ENCODE measurements at places on chromosomes 13 and 19.

DNA sequence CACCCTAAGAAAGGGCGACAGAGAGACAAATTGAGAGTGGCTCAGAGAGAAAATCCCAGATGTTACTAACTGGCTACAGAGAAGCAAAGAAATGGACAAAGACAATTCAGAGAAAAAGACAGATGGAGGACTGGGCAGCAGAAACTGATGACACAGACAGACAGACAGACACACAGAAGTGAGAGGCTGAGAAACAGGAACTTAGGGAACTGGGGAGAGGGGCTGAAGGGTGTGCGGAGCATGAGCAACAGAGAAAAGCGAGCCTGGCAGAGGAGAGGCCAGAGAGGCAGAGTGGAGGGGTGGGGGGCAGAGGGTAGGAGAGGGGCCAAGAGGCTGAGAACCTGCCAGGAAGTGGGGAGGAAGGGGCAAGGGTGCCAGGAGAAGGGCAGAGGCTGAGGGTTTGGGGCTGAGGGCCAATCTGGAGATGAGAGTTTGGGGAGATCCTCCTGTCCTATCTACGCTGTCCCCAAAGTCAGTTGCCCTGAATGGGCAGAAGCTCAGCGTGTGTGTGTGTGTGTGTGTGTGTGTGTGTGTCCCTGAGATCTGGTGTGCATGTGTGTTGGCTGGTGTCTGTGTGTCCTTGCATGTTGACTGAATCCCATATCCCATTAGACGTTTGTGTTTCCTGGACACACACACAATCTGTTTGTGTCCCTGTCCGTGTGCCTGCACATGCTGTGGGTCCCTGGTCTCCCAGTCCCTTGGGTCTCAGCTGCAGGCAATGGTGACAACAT lies 5.6 kb upstream of the ERFL start:
- DNase-seq, result no peak

GRCh38 chr19:2726904-2727639 lies 5.9 kb upstream of the DIRAS1 start:
- DNase-seq, result no peak

DNA sequence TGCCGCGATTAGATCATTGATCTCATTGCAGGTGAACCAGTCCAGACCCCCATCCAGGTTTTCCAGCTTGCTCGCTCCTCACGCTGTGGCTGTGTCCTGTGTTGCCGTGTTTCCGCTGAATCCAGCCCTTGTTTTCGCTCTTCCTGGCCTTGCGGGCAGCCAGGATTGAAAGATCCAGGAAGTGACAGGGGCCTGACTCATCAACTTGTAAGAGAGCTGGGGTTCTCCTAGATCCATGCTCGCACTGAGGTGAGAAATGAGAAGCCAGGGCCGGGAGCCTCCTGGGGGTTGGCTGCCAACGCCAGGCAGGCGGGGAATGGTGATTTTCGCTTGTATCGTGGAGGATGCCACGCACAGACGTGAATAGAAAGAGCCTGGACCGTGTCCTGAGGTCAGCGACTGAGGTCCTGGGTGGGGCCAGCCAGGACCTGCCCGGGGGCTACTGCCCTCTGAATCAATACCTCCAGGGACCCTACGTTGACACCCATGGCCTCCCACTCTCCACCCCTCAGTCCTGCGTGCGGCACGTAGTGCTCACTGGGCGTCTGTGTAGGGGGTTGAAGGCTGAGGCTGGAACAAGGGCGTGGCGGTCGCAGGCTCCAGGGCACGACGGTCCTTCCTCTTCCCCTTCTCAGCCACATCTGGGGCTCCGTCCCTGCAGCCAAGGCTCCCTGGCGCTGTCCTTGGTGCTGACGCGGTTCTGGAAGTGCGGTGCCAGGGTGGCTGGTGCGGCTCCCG lies 7.3 kb upstream of the PTPRH start:
- peak; percentile 100 for DNase-seq

DNA sequence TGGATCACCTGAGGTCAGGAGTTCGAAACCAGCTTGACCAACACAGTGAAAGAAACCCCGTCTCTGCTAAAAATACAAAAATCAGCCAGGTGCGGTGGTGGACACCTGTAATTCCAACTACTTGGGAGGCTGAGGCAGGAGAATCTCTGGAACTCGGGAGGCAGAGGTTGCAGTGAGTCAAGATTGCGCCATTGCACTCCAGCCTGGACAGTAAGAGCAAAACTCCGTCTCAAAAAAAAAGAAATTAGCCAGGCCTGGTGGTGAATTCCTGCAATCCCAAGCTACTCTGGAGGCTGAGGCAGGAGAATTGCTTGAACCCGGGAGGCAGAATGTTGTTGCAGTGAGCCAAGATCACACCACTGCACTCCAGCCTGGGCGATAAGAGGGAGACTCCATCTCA lies 12.2 kb upstream of the FBXW9 start:
- no peak for DNase-seq

GRCh38 chr13:24233351-24233901 lies 72.9 kb downstream of the SPATA13 start:
- peak; percentile 69 for DNase-seq

DNA sequence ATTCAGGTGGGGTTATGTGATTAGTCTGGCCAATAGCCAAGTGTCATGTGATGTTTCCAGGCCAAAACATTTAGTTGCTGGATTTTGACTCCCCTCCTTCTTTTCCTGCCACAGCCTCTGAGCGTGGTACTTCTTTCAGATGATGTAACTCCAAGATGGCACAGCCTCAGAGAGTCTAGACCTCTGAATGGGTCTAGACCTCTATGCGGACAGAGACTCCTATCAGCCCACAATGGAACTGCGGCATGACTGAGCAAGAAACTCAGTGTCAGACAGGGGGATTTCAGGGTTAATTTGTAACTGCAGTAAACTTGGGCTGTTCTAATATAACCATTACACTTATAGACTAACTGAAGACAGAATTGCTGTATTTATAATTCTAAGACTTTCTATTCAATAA lies 42.6 kb upstream of the ZDHHC20 start:
- no peak for DNase-seq

- no peak for DNase-seq
Observed at GRCh38 chr13:52852444-52852843, 4.0 kb upstream of the PCDH8 start.

DNA sequence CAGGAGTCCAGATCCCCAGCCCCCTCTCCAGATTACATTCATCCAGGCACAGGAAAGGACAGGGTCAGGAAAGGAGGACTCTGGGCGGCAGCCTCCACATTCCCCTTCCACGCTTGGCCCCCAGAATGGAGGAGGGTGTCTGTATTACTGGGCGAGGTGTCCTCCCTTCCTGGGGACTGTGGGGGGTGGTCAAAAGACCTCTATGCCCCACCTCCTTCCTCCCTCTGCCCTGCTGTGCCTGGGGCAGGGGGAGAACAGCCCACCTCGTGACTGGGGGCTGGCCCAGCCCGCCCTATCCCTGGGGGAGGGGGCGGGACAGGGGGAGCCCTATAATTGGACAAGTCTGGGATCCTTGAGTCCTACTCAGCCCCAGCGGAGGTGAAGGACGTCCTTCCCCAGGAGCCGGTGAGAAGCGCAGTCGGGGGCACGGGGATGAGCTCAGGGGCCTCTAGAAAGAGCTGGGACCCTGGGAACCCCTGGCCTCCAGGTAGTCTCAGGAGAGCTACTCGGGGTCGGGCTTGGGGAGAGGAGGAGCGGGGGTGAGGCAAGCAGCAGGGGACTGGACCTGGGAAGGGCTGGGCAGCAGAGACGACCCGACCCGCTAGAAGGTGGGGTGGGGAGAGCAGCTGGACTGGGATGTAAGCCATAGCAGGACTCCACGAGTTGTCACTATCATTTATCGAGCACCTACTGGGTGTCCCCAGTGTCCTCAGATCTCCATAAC lies at the start of gene APOE:
APOE (plus strand) TSS at position 360 of the 724 bp plus-strand sequence. CDS start 829 bp downstream, outside the sequence.
- no peak for DNase-seq

GRCh38 chr19:15444505-15445226 lies 5.1 kb downstream of the WIZ start:
- DNase-seq, result no peak

DNA sequence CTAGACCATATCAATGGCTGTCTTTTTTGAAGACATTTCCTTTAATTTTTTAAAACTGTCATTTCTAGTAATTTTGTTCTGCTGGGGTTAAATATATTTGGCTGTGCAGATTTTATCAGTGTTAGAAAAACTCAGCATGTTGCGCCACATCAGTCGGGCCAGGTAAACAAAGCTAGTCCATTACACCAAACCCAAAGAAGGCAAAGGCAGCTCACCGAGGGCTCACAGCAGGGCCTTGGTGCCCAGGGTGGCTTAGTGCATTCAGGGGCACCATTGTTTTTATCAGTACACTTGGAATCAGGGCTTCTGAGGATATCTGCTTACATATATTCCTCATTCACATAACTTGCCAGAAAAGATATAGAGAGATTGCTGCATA lies 22.2 kb downstream of the SPATA13 start:
- DNase-seq, result no peak

GRCh38 chr19:46250076-46250735 lies 20.7 kb downstream of the IGFL1 start:
- DNase-seq, result no peak

- DNase-seq, result no peak
Observed at GRCh38 chr19:42226886-42227285, 6.8 kb downstream of the ZNF526 start.

GRCh38 chr13:109840201-109840892 lies 54.0 kb upstream of the IRS2 start:
- DNase-seq, result peak; percentile 75

DNA sequence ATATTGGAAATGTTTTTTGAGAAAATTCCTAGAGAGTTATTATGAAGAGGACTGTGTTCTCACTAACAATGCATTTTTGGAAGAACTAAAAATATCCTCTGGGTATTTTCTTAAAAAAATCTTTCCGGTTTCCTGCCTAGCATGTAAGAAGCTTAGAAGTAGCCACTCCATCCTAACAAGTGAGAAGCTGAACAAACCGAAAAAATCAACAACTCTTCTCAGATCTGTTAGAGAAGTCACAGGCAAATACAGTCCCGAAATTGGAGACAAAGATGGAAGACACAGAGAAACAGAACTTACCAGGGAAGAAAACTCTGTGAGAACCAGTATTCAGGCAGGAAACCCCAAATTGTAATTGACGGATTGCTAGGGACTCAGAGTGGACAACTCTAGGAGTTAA lies 173.0 kb downstream of the KLF12 start:
- DNase-seq, result no peak

DNA sequence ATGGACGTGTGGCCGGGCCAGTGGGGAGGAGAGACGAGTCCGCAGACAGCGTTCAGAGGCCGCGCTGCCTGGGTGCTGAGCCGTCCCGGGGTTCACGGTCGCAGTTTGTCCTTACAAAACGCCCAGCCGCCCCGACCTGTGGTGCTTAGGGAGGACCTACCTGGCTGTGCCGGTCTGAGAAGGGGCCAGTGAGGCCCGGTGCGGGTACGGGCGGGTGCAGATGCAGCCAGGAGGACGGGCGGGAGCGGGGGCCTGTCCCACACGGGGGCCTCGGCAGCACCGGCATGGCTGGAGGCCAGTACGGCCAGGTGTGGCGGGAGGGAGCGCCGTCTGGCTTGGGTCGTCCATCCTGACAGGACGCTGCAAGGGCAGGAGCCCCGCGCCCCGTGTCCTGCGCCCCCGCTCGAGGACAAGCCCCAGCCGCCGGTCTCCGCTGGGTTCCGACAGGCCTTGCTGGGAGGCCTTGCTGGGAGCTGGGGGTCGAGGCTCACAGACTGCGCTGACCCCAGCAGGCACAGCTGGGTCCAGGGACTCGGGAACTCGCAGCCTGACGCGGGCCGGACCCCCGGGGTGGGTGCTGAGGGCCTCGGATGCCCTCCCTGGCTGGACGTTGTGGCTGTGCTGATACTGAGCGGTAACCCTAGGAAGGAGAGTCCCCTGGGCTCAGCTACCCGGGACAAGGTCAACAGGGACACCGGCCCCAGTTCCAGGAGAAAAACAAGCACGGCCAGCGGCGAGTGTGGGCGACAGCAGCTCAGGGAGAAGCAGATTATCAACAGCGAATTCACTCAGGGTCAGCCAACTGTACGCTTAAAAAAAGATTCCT lies 5.3 kb upstream of the PROZ start:
- peak; percentile 22 for DNase-seq

DNA sequence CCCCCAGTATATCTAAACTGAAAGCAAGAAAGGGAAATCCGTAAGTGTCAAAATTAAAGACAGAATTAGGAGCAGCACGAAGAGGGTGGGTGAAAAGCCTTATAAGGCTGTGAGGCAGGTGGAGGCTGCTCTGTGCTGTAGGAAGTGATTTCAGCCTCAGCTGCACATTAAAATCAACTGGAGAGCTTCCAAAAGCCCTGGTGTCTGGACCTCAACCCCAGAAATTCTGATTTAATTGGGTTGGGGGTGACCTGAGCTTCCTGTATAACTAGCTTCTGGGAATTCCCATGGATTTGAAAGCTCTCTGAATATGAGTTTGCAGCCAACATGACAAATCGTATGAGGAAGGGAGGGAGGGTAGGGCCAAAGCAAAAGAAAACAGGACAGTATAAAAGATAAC lies 242.4 kb upstream of the TMTC4 start:
- DNase-seq, result no peak

DNA sequence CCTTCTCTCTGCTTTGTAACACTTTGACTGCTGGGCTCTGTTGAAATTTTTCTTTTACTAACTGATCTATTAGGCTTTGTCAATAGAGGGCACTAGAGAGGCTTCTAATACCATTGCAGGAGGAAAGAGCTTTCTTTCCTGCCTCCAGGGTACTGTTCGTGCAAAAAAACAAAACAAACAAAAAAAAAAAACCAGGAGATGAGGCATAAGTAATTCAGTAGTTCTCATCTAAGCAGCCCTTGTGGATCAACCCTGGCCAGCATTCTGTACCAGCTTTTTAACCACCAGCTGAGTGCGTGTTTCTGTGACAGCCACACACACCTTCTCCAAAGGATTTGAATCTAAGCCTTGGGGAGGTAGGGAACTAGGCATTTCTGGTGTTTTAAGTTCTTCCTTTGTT lies 1707.6 kb upstream of the SLC10A2 start:
- DNase-seq, result peak; percentile 46

DNA sequence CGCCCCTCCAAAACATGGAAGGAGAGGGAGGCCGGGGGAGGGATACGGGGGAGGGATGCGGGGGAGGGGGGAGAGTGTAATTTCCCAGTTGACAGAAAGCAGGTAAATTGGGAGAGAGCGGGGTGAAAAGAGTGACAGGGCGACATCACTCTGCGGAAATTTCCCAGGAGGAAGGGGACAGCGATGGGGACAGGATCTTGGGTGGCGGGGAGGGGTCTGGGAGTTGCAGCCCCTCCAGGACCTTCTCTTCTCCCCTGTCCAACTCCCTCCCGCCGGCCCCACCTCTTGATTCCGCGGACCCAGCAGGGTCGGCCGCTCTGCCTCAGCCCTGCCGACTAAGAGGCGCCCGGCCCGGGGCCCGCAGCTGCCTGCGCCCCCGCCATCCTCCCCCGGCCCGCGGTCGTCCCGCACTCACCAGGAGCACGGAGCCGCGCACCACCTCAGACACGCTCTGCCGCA lies 108.0 kb upstream of the DOCK9 start:
- DNase-seq, result no peak

Measured in astrocyte (in vitro differentiated cells and primary cell).